ENCODE measurements at places on chromosomes 2 and 18.

DNA sequence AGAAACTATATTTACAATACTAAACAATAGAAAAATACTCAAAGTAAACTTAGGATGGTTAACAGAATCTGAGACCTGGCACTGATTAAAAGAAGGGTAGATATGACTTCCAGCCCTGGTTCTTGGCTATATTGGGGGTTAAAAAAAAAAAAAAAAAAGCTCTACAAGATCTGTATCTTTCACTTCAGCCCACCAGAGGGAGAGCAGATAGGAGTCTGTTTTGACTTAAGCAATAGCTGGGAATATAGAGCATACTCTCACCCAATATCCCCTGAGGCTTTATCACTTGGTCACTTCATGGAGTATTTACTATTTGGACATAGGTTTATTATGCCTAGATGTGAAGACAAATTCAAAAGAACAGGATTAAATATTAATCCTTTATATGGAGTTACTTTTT, 598.9 kb upstream of the LINC00305 start:
- no peak for DNase-seq

DNA sequence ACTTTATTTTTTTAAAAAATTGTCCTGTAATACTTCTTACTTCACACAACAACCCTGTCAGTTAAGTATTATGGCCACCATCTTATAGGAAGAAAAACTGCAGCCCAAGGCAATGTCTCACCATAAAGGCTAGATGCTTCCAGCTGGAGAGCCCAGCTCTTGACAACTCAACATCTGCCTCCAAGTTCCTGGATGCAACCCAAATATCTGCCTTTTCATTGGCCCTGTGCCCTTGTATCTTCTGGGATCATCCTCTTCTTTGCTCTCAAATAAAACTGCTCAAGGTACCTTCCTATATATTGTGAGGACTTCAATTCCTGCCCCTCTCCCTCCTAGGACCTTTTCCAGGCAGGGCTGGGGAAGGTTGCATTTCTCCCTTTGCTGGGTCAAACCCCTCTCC, 69.5 kb downstream of the BIN1 start:
- no peak for DNase-seq

DNA sequence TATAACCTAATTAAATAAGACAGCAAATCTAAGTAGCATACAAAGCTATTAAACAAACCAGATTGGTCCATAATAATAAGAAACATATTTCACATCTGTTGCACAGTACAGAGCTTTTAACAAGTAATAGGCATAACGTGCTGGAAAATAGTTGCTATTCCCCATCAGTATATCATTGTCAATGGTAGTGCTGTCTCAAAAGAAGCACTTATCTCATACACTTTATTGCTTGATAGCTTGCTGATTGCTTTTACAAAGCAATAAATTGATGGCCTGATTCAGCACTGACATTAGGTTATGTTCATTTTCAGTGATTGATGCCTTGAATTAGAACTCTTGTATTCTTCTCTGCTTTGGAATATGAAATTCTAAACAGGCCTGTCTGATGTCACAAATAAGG, 641.7 kb downstream of the CBLN2 start:
- no peak for DNase-seq

DNA sequence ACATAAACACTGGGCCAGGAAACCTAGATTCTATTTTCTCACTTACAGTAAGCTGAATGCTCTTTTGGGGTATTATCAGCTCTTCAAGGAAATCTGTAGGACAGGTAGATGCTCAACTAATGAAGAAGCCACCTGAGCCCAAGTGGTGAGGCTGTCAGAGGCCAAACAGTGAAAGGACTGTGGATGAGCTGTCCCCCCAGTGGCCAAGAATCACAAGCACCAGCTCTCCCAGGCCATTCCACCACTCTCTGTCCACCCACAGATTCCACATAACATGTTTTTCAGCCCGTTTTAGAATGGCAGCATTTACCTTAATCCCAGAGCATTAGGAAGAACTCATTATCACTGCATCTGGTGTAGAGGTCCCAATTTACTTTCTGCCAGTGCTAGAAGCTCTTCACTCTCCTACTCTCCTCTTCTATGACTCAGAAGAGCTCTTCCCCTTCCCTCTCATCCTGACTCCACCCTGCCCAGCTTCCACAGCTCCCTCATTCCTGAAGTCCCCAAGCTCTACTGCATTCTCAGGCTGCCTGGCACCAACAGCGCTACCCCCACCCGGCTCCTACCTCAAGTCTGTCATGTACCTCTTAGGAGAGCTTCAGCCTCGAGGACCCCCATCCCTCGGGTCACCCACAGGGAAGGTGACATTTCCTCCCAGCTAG, 43.8 kb upstream of the GORASP2 start:
- DNase-seq = no peak
